ENCODE measurements at places on chromosomes 1 and 21.

DNA sequence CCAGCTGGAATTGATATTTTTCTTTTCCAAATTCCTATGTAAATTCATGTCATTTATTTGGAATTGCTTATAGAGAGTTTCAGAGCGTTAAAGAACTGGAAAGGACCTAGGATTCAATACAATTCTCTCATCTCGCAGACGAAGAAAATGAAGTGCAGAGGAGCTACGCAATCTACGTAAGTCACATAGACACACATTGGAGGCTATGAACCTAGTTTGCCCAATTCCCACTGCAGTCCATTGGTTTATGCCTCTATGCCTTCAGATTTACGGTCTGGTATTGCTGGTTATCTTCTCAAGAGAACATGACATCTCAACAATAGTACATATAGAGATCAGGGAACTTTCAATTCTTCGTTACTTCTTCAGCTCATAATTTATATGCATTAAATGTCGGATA is 971 bp upstream of the RNF2 start:
- no peak for DNase-seq

- DNase-seq, result no peak
These were observed 15.4 kb downstream of the FAM76A start for GRCh38 chr1:27741121-27741520.

DNA sequence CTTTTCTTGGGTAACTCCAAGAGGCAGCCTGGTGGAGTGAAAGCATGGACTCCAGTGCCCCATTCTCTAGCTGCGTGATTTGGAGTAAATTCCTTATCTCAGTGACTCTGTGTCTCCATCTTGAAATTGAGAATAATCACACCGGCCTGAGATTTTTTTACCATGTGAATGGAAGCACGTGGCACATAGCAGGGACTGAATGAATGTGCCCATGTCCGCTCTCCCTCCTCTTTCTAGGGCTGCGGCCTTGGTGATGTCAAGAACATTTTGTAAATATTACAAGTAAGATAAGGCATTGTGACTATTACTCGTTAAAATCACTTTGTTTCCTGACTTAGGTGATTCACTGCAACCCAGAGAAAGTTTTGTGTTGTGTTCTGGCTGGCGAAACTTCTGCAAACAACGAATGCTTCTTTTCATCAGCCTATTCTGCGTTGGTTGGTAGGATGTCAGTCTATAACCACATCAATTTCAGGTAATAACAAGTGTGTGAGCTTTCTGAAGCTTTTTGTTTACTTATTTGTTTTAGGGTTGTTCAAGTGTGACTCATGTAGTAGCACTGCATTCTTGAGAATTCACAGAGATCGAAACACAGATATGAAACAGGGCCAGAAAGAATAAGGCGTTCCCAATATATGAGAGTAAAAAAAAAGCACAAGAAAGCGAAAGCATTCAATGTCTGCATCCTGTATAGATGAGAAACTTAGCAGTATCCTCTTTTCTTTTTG is 135.7 kb upstream of the SLC45A1 start:
- DNase-seq, result no peak

- DNase-seq, result no peak
These were observed 267.8 kb downstream of the FOXD2 start for GRCh38 chr1:47705517-47706130.

- DNase-seq, result no peak
These were observed 5.7 kb upstream of the GNL2 start for GRCh38 chr1:37601441-37601840.

Measured in hindlimb muscle (tissue), 1 donor.